ENCODE measurements at places on chromosomes 5 and 9.

DNA sequence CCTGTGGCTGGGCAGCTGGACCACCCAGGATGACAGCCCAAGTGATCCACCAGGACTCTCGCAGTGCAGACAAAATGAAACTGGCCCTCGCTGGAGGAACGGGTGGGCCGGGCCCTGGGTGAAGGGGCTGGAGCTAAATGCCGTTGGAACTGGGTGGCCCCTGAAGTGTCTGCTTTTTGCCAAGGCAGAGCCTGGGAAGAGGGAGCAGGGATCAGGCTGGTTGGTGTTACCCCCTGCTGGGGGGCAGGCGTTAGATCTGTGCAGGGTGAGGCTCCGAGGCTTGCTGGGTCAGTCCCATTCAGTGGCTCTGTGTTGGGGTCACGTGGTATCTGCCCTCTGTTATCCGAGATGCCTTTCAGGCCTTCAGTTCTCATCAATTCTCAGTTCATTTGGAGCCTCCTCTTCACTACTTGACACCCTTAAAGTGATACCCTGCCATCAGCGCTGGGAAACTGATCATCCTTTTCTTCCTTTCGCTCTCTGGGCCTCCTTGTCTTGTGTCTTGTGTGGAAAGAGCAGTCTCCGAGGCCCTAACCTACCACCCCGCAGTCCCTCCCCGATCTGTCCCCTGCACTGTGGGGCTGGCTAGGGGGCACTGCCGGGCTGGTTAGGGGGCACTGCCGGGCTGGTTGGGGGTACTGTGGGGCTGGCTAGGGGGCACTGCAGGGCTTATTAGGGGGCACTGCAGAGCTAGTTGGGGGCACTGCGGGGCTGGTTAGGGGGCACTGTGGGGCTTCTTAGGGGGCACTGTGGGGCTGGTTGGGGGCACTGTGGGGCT is 37.3 kb downstream of the COL5A1 start:
- no peak for DNase-seq

DNA sequence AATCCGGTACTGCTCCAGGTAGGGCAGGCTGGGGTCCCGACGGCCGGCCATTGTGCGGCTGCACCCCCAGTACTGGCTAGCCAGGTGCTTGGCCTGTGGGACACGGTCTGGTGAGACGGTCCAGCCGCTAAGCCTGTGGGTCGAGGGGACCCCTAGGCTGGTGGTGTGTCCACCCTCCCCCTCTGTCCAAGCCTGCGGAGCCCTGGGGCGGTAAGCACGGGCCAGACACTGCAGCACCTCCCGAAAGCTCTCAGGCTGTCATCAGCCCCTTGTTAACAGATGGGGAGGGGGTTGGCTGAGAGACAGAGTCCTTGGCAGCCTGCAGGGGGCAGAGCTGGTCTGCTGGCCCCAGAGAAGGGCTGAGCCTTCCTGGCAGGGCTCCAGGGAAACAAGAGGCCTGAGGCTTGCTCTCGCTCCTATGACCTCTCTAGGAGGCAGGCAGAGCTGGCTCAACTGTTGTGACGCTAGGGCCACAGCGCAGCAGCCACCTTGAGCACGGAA is 11.8 kb upstream of the MRNIP start:
- peak; percentile 11 for DNase-seq

- DNase-seq, result no peak
Measured at GRCh38 chr9:79700607-79701360, 129.0 kb downstream of the TLE4 start.

DNA sequence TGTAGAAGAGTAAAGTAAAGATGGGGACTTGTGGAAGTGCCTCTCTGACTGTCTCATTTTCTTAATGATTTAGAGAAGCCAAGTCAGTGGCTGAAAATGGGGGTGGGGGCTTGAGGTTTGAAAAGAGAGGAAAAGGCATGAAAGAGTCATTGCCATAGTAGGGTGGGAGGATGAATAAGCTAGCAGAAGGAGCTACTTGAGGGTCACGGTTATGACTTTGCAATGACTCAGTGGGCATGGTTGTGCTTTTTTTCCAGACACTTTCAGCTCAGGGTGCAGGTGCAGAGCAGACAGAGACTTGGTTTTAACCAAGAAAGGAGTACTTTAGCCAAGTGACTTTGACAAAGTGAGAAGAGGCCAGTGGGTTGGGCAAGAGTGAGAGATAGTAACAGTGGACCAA is 117.8 kb downstream of the PTTG1 start:
- no peak for DNase-seq

DNA sequence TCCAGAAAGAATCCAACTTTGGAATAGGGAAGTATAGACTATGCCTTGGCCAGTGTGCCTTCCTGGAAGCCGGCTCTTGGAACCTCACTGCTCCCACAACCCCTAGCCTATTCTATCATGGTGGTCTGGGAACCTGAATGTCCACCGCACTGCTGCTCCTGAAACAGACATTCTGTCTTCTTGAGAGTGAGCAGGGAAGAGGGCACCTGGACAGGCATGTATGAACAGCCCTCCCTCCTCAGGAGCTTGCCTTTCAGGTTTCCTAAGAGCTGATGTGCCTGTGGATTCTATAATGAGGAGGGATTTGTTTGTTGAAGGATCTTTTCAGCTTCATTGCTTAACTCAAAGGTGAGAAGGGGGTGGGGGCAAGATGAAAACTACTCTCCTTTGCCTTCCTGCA is 55.1 kb upstream of the XPA start:
- no peak for DNase-seq

GRCh38 chr5:103561685-103562452 is 720 bp downstream of the NUDT12 start:
- peak; percentile 10 for DNase-seq
